ENCODE measurements at places on chromosomes 2 and 18.

GRCh38 chr2:230715201-230715600, 2.6 kb downstream of the CAB39 start:
- DNase-seq: no peak

GRCh38 chr2:177235855-177236437, 23.4 kb downstream of the HNRNPA3 start:
- DNase-seq: no peak

GRCh38 chr18:49934457-49934856, 121.1 kb upstream of the ACAA2 start:
- no peak for DNase-seq

DNA sequence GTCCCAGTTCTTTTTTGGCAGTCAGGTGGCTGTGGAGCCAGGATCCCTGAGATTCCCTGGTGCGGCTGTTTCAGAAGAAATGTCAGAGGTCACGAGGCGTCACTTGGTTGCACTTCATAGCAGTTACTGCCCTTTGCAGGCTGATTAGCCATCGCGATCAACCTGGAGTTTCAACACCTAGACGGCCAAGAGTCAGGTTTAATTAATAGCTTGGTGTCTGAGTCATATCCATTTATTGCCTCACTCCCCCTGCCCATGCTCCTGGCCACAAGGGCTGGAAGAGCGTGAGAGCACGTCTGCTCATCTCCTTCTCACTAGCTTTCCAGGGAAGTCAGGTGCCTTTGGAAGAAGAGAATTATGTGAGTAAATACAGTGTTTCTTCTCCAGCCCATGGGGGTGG, 552.3 kb downstream of the TSN start:
- DNase-seq: no peak

- peak; percentile 71 for DNase-seq
Observed at GRCh38 chr18:22674272-22674671, 256.6 kb upstream of the CTAGE1 start.

- no peak for DNase-seq
Observed at GRCh38 chr2:109710505-109711229, 83.4 kb upstream of the RGPD5 start.

DNA sequence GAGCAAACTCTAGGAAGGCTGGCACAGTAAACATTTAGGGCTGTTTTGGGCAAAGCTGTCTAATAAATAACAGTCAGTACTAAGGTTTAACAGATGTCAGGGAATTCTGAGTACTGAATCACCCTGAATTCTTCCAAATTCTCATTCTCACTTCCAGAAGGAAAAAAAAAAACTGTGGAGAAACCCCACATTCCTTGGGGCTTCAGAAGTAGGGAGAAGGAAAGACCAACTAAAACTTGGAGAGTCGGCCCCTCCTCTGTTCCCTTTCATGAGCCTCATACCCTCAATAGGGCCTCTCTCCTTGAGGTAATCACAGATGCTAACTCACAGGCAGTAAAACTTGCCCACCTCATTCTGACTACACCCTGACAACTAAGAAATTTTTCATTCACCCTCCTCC, 62.1 kb downstream of the CCDC148 start:
- DNase-seq: no peak

DNA sequence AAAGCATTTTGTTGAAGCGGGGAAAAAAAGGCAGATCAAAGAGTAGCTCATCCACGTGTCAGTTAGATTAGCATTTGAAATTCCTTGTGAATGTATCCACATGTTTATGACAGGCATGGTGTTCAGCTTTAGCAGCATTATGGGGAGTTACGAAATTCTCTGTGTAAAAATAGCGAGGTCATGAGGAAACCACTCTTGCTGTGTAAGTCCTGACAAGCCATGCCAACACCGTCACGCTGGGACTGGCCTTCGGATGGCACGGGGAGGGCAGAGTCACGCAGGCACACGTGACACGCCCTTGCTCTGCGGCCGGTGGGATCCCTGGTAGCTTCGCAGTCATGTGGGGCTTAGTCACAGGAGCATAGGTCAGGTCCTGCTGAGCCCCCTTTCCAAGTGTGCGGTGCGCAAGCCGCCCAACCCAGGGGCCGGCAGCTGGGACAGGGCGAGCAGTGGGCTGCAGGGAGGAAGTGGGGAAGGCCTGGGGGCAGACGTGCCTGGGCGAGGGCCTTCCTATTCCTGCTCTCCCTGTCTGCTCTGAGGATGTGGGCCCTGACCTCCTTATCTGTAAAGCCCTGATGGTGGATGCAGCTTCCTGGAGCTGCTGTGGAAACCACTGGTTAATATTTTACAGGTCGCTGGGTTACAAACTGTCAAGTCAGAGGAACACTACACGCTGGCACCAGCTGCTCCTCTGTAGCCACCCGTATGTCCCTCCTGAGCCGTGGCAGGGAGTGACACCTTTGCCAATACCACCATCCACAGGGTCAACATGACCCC, 18.0 kb downstream of the MBP start:
- peak; percentile 94 for DNase-seq

DNA sequence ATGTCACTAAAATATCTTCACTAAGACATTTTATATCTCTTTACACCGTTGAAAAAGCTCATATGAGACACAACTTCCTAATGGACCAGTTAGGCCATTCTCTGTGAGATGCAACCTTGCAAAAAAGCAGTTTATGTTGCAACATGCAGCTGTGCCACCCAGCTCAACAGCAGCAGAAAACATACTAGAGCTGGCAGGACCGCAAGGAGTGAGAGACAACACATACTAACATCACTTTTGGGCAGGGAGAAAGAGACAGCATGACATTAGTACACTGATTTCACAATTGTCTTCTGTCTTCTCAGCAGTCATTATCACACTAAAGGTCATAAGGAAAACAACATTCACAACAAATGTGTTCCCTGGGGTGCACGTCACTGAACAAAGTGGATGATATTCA, 122.9 kb downstream of the EPB41L3 start:
- no peak for DNase-seq

DNA sequence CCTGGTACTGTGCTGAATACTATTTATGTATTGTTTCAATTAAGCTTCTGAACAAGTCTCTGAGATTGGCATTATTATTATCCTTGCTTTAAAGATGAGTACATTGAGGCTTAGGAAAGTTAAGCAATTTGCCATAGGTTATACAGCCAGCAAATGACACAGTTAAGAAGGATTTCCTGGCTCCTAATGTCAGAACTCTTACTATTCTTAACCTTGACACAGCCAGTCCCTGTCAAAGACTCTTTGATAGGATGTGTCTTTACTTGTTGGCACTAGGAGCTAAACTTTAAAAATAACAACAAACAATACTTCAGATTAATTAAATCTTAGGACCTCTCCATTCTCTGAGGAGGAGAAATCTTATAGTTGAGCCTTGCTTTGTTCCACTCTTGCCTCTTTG, 70.6 kb downstream of the UBR3 start:
- DNase-seq: no peak

- no peak for DNase-seq
Observed at GRCh38 chr2:223971-224760, 39.7 kb downstream of the SH3YL1 start.

DNA sequence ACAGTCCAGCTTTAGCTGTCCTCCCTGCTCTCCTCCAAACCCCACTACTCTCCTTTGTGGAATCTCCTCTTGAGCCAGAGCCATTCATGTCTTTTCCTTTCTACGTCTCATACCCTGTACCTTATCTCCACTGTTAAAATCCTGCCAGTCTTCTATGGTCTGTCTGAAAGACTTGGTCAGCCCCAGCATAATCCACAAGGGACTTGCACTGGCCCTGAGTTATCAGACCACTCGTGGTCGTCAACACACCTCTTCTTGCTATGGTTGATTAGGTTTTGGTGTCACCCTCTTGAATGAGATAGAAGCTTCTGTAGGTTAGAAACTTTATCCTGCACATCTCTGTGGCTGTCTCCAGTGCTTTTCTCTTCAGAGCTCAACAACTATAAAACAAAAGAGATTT, 56.8 kb downstream of the MYO1B start:
- DNase-seq: no peak

- no peak for DNase-seq
Observed at GRCh38 chr2:144706647-144707046, 186.7 kb upstream of the ZEB2 start.

GRCh38 chr2:10260130-10260529, 42.6 kb upstream of the HPCAL1 start:
- no peak for DNase-seq

- DNase-seq: no peak
Observed at GRCh38 chr2:109201465-109202327, 72.7 kb downstream of the SH3RF3 start.

- DNase-seq: no peak
Observed at GRCh38 chr2:134238371-134238770, 15.5 kb upstream of the MGAT5 start.

DNA sequence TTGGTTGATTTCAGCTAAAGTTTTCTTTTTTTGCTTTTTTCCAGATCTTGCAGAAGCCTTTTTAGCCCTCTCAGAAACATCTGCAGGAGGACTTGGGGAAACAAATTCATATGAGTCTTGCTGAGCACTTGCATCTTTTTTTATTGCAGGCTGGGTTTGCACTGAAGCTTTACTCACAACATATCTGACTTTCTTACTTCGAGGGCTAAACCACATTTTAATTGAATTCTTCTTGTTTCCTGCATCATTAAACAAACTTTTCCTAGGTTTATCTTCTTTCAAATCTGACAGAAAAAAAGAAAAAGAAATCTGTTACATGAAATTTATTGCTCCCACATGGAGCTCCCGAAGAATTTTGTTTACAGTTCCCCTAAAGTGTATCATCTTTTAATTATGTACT, 28.3 kb downstream of the BARD1 start:
- no peak for DNase-seq

GRCh38 chr2:120300385-120300784, 45.6 kb upstream of the INHBB start:
- no peak for DNase-seq

DNA sequence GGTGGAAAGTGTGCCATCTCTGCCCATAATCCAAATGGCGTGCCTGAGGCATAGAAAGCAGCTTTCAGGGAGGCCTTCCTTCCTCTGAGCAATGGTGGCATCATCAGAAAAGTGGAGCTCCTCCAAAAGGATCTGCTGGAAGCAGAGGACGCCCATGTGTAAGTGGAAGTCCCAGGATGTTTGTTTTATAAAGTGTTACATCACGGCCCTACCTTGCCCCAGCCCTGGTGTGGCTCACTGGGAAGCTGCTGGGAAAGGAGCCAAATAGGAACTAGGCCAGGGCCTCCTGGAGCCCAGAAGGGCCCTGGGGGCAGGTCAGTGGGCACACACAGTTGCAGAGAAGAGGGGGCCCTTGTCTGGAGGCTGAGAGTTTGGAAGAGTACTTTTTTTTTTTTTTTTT, 4.2 kb upstream of the ODC1 start:
- DNase-seq: no peak

DNA sequence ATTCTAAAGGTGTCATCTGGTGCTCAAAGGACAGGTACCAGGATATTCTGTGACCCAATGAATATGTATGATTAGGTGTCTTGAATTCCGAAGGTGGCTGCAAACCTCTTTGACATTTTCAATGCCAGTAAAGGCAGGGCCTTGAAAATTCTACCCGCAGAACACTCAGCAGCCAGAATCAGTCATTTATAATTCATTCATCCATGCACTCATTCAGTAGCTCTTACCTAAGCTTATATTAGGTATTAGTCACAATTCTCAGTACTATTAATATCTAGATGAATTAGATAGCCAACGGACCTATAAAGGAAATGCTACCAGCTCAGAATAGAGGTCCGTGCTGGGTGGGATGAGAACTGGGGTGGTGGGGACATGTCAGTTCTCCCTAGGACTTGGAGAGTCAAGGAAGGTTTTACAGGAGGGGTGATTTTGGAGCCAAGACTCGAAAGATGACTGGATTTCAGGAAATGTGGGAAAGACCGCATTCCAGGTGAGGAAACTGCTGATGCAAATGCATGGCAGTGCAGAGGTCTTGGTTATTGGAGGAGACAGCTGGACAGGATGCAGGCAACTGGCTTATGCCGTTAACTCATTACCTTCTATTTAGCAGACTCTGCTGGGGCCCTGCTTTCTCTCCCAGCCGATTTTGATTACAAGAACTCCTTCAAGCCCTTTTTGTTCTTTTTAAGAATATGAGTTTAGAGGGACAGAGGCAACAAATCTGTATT, 7.2 kb downstream of the TRIB2 start:
- no peak for DNase-seq

DNA sequence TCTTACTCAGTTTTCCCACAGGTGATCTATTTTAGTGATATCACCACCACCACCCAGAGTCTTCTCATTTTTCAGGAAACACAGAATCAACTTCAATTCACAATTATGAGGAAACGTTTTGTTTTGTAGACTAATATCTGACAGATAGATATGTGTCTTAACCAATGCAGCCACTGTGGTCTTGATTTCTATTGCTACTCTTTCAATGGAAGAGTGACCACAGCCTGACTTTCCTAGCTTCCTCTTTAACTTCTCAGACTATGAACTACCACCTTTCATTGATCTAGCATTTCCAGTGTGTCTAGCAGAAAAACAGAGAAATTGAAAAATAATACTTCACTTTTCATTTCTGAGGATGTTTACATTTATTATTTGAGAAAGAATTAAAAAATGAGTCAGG, 20.5 kb downstream of the ADAM17 start:
- DNase-seq: no peak

- no peak for DNase-seq
Observed at GRCh38 chr18:11775436-11776174, 75.6 kb upstream of the CHMP1B start.

DNA sequence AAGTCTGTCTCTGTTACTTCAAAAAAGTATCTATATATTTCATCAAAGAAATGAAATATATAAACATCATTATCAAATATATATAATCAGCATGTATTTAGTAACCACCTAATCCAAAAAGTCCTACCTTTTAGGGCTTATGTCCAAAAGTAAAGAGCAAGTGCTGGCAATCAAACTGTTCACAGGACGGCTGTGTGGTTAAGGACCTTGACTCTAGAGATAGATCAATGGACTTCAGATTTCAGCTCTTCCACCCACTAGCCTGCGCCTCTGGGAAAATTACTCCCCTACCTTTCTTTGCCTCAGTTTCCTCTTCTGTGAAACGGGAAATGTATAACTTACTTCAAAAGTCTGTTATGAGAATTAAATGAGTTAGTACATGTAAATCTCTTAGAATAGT, 29.4 kb downstream of the SATB2 start:
- no peak for DNase-seq

- DNase-seq: no peak
Observed at GRCh38 chr2:216606551-216607276, 26.5 kb upstream of the IGFBP2 start.
